ENCODE measurements at places on chromosomes 4 and X. TPM values are rescaled to one million over a fixed set of nuclear protein-coding genes. Genes with fewer than 3 reads are reported as not detected.

ANKRD50 gene
- 6.4 TPM for polyA plus RNA-seq

USP26 gene
- polyA plus RNA-seq, result not detected

PABPC1L2A gene
- polyA plus RNA-seq, result not detected

SRPX2 gene
- 43.1 TPM for polyA plus RNA-seq

CEP135 gene
- polyA plus RNA-seq, result 2.2 TPM

TMEM154 gene
- polyA plus RNA-seq, result 0.12 TPM

SMR3B gene
- not detected for polyA plus RNA-seq

BEND4 gene
- polyA plus RNA-seq, result not detected

STPG2 gene
- polyA plus RNA-seq, result not detected

Measured in IMR-90 (cell line).